ENCODE measurements at places on chromosomes 6 and 20.

GRCh38 chr6:143621876-143622605 lies 55.7 kb upstream of the PHACTR2 start:
- DNase-seq: no peak

DNA sequence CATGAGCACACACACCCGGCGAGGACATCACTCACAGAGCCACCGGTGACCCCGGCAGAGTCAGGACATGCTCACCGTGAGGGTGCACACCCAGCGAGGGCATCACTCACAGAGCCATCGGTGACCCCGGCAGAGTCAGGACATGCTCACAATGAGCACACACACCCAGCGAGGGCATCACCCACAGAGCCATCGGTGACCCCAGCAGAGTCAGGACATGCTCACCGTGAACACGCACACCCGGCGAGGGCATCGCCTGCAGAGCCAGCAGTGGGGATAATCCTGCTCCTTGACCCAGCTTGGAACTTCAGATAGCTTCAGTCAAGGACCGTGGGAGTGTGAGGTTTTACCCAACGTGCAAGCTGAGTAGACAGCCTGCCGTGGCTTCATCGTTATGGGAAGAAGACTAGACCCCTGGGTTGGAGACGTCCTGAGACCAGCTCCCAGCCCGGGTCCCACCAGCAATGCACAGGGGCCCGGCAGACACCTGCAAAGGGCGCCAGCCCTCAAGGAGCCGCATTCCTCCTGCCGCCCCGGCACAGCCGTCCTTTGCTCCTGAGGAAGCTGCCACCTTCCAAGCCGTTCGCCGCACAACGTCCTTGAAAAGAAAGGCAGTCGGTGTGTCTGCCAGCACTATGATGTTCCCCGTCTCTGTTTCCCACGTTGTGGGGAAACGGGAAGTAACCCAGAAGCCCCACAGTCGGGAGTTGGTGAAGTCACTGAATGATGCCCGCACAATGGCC lies 192.3 kb downstream of the DLL1 start:
- DNase-seq: no peak

DNA sequence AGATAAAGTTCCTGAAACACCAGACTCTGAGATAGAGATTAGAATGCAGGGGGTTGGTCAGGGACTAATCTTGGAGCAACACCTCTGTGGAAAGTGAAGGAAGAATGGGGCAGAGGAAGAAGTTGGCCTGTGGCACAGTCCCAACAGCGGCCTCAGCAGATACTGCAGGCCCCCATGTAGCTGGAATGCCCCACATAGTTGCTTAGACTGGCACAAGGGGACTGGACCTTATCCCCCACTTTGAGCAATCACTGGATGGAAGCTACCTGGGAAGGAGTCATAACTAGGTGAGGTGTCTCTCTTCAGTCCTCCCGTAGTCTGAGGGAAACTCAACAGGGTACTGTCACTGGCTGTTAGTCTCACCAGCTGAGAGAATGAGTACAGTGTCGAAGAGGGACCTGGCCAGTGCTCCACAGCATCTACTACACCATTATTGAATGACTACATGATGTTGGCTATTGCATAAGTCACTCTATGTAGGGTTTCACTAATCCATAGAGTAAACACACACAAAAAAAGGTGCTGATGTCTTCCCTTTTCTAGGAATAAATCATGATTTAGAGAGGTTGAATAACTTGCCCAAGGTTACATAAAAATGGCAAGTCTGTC lies 47.5 kb downstream of the ADGRG6 start:
- DNase-seq: no peak

GRCh38 chr20:62291251-62292066 lies 11.3 kb upstream of the ADRM1 start:
- no peak for DNase-seq

DNA sequence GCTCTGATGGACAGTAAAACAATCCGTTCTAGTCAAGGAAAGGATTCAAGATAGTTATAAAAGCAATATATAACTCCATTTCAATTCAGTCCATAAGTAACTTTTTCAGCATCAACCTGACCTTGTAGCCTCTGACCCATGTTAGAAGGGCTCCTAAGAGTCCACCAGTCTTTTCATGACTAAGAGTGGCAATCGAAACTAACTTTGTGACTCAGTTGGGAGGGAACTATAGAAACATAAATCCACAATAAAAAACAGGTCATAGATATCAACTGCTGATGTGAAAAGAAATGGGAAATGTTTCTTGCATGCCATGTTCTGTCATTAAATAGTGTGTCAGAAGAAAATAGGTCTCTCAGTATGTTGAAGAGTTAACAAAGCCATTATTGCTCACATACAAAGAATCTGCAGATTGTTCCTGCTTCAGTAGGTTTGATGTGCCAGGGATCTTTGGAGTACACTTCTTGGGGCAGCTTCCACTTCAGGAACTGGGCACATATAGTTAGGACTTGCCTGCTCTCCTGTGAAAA lies 16.2 kb upstream of the RBL1 start:
- DNase-seq: no peak

- DNase-seq: no peak
Observed at GRCh38 chr6:37536491-37537190, 36.9 kb upstream of the CCDC167 start.

DNA sequence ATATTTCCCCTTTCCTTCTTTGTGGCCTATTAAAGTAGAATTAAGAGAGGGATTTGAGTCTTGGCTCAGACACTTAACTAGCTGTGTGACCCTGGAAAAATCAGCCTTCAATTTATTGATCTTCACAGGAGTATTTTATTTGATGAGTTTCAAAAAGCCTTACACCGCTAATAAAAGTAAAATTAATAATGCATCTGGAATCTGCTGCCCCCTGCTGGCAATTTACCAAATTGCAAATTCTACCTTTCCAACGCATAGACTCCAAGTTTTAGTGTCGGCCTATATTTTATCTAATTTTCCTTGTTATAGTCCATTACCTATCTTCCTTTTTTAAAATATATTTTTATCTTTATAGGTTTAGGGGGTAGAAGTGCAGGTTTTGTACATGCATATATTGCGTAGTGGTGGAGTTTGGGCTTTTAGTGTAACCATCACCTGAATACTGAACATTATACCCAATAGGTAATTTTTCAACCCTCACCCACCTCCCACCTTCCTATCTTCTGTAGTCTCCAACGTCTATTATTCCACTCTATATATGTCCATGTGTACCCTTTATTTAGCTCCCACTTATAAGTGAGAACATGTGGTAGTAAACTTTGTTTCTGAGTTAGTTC lies 46.3 kb downstream of the GOPC start:
- peak; percentile 62 for DNase-seq

- DNase-seq: no peak
Observed at GRCh38 chr6:100620085-100620840, 155.5 kb upstream of the SIM1 start.
